Activated CD8-positive, alpha-beta memory T cell treated with anti-CD3 and anti-CD28 coated beads, Interleukin-2, amount 50 U/mL, for 48 hours (primary cell): ENCODE measurements at places on chromosomes 7 and 10.

- DNase-seq = no peak
Measured at GRCh38 chr10:128048819-128049210, 77.4 kb downstream of the MKI67 start.

DNA sequence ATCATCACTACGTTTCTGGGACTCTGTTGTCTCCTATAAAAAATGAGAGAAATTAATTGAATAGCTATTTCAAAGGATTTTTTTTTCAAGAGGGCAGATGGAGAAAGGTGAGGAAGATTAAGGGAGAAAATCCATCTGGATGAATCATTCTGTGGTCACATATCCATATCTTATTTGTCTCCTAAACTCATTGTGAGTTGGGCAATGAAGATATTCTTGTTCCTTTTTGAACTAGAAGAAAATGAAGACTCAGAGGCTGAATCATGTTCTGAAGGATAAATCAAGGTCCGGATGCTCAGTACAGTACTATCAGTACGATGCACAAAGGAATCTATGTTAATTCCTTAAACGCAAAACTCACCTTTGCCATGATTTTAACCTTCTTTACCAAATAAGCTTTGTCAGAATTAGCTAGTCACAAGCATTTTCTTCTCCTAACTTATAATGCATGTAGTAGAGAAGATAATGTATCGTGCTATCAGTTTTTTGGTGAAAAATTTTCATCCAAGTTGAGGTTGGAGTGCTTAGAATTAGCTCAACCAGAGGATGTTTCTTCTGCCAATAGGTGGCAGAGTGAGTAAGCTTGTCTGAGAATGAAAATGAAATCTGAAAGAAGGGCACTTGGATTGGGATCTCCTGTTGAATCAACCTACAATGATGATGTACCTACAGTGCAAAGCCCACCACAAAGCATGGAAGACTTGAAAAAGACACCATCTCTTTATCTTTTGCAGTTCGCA, 446.9 kb downstream of the KIF20B start:
- no peak for DNase-seq

GRCh38 chr7:145431834-145432233, 596.0 kb upstream of the TPK1 start:
- DNase-seq = no peak

DNA sequence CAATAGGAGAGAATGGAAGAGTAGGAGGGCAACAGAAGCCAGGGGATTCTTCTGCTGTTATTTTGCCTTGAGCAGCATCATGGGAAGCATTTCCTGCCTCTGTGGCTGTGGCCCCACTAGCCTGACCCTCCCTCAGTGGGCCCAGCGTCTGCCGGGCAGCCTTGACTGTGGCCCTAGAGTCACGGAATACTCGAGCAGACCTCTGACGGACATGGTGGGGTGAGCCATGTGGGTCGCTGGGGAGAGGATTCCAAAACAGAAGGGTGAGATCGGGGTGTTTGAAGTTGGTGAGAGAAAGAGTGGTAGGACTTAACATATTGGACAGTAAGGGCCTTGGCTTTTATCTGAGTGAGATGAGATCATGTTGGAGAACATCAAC, 8.3 kb upstream of the PRKAG2 start:
- DNase-seq = no peak

DNA sequence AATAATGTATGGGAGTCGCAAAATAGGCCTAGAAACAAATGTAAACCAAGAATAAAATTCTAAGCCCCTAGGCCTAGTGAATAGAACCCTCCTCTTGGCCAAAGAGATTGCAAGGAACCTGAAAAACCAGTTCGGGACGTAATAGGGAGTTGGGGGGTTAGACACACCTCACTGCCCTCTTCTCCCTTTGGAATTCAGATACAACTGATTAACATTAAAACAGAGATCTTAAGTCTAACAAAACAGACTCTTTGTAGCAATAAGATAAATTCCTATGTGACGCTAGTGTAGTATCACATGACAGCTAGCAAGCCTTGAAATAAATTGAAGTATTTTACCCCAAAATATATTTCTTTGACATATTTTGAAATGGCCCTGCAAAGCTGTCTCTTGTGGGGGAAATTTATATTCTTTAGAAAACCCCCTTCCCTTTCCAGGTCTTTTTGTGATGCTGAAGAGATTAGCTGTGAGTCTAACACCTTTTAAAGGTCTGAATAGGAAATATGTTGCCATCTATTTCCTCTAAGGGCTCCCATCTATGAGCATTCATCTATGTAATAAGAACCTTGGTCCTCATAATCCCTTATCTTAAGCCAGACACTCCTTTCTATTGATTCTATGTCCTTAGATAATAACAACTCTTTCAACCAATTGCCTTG, 623.4 kb upstream of the NRG3 start:
- DNase-seq = no peak

DNA sequence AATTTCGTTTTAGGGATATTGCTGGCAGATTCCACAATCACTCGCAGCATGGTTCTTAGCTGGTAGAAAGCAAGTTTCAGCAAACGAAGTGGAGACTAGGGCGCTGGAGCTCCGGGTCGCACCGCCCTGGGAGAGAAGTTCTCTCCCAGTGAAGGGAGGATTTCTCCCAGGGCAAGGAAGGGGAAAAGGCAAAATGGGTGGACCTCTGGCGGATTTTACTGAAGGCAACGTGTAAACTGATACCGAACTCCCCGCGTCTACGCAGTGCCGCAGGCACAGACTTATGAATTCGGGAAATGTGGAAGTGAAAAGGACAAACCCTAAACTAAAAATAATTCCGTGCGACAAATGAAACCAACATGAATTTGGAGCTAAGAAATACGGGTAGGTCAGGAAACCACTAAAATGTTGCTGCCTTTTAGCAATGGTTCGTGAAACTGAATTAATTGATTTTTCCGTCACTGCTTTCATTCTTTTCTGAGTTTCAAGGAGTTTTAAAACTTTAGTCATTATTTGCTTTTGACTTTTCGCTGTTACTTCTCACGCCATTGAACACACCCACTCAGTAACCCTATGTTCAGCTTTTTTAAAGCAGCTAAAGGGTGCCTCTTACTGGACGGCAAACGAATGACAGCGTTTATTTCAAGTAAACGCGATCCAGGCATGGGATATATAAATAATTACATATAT, at the start of gene MYOF:
TSS of gene MYOF (minus strand) at position 190 of the 690 bp plus-strand sequence. CDS start at position 50, 140 bp downstream.
- DNase-seq = peak; percentile 63

- peak; percentile 62 for DNase-seq
Measured at GRCh38 chr10:17023386-17024298, 106.0 kb downstream of the CUBN start.

GRCh38 chr10:34933676-34934075, 118.6 kb upstream of the PARD3 start:
- DNase-seq = no peak

- no peak for DNase-seq
Measured at GRCh38 chr10:12661671-12662070, 312.3 kb downstream of the CAMK1D start.

- no peak for DNase-seq
Measured at GRCh38 chr10:124390471-124391187, 28.1 kb downstream of the OAT start.

DNA sequence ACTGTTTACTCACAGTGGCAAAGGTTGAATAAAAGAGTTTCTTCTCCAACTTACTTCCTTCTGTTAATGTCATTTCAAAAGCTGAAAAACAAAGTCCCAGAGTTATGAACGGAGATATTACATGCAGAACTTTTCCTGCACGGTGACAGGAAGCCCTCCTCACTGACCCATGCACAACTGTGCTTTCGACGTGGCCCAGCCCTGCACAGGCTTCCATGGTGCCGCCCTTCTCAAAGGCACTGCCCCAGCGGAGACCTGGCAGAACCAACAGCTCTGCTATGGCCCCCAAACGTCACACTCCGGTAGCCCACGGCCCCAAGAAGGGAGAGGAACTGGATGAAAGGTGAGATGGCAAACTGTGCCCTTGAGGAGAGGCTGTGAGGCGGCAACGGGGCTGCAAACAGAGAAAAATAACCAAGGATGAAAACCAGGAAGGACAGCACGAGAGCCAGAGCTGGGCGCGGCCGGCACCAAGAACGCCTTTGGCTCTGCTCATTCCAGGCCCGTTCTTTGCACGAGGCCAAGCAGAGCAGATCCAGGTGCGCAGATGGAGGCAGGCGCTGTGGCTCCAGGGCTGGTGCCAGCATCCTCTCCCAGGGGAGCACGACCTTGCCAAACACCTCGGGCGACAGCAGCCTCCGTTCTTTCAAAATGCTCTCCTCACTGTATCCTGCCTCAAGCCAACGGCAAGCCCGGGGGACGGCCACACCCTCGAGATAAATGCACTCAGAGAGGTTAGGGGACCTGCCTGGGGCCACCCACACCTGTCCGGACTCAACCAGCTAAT, 7.0 kb upstream of the FUOM start:
- no peak for DNase-seq

DNA sequence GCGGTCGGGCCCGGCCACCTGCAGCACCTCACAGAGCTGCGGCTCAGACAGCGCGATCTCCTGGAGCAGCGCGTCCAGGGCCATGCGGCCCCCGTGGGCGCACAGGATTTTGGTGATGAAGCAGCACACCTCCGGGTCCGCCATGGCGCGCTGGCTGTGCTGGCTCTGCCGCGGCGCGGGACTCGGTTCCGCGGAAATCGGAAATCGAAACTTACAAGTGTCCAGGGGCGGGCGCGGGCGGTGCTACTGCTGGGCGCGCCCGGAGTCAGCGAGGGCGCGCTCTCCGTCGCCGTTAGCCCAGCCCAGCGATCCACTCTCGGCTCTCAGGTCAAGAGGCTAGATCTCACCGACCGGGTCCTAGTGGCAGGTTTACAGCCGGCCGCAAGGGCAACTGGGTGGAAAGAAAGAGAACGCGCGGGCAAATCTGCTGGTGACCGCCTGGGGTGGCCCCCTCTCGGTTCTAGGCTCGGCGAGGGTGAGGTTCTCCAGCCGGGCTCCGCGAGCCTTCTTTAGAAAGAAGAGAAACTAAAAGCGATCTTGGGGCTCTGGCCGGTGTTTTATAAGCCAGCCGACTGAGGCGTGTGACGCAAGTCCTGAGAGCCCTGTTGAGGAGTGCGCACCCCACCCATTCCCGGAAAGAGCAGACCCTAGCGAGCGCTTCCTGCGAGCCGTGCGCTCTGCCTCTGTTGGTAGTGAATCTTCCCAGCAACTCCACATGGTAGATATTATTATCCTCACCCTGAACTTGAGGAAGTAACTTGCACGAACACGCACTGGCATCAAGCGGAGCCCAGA, at the start of gene ZC3HAV1:
TSS of gene ZC3HAV1 (minus strand) at position 533 of the 795 bp plus-strand sequence. CDS start at position 144, 389 bp downstream.
- peak; percentile 91 for DNase-seq

DNA sequence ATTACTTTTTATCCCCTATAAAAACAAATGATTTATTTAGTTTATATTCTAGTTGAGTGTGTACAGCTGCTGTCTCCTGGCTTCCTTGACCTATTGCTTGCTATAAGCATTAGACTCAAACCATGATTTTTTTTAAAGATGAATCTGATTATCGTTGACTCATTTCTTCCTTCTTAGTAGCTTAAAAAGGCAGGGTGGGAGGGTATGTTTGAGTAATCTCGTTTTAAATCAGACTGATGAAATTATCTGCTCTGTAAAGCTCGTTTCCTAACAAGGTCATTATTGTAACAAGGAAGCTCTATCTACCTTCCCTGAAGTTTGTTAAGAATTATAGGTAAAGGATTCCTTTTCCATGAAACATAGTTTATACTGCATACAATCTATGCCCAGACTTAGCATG, 276.3 kb upstream of the KCND2 start:
- no peak for DNase-seq

GRCh38 chr7:25391295-25391861, 163.1 kb upstream of the NPVF start:
- DNase-seq = no peak

GRCh38 chr10:12177642-12178041, 18.0 kb downstream of the NUDT5 start:
- no peak for DNase-seq

GRCh38 chr10:85642421-85643170, 724.0 kb downstream of the GRID1 start:
- no peak for DNase-seq

DNA sequence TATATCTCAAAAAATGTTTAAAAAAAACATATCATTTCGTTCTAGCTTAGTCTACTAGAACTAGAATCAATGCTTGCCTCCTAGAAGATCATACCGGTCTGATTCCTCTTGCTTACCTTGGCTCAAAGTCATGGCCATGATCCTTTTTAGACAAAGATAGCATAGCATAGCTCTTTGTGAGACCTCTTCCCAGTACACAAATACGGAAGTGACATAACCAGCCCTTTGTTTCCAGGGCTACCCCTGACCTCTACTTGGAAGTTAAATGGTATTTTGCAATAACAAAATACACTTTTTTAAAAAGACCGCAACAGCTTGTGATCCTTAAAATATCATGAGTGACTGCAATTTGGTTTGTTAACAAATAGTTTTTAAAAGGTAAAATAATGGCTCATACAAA, 130.7 kb upstream of the NOBOX start:
- no peak for DNase-seq

DNA sequence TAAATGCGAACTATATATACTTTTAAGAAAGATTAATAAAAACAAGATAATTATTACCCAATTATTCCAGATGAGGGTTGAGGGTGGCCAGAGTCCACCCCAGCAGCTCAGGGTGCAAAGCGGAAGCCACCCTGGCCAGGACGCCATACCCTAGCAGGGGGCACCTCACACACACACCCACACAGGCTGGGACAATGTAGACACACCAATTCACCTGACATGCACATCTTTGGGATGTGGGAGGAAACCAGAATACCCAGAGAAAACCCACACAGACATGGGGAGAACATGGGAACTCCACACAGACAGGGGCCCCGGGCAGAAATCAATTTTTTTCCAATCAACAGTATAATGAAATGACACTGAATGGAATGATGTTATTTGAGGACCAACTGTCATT, 86.0 kb downstream of the RTKN2 start:
- DNase-seq = no peak

DNA sequence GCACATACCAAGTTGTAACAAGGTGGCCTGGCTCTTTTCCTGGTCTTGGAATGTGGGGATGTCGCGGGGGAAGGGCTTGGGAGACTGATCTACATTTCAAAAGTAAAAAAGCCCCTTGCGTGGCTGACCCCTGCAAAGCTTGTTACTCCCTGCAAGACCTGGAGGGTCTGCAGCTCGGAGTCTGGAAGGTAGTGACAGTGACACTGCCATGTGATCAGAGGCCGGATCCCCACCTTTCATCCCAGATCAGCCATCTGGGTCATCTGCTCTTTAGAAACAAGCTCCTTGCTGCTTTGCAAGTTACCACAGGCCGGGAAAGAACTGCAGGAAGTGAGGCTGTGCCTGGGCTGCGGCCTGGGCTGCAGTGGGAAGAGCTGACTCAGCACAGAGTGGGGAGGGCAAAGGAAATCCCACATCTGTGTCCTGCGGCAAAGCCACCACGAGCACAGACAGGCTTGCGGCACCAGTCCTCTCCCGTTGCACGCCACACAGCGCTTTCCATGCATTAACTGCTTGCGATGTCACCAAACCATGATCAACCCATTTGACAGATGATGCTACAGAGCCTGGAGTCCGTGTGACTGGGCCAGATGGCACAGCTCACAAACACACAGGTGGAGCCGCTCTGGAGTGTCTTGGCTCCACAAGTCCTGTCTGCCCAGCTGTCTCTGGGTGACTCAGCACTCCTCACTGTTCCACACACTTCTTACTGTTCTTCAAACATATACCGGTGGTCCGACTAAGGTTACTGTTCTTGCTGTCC, 97.7 kb downstream of the SH3PXD2A start:
- DNase-seq = peak; percentile 86
